ENCODE measurements at places on chromosomes 1 and 21.

DNA sequence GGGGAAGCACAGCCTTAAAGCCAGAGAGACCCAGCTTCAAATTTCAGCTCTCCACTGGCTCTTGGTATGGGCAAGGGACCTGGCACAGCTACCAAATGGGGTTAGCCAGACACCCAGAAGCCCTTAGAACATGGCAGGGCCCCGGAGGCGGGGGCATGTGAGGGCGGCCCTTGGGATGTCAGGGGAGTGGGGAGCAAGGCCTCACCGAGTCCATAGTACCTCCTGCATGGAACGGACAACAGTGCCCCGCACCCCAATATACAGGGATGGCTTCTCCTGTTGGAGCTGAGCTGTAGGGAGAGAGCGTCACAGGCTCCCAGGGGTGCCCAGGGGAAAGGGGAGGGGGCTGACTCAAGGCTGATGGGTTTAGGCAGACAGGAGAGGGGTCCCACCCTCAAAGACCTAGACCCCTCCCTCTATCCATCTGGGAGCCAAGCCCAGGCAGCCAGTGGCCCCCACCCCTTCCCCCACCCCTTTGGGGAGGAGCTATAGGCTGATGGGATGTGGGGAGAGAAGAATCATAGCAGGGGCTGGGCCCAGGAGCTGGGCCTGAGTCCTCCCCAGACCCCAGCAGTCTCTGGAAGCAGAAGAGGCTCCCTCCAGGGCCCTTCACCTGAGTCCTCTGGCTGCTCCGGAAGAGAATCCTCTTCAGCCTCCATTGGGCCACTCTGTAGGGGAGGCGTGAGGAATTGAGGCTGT, 16.5 kb downstream of the SPOCD1 start:
- DNase-seq = peak; percentile 62

GRCh38 chr1:234886081-234886984, 242.3 kb downstream of the TOMM20 start:
- DNase-seq = no peak

DNA sequence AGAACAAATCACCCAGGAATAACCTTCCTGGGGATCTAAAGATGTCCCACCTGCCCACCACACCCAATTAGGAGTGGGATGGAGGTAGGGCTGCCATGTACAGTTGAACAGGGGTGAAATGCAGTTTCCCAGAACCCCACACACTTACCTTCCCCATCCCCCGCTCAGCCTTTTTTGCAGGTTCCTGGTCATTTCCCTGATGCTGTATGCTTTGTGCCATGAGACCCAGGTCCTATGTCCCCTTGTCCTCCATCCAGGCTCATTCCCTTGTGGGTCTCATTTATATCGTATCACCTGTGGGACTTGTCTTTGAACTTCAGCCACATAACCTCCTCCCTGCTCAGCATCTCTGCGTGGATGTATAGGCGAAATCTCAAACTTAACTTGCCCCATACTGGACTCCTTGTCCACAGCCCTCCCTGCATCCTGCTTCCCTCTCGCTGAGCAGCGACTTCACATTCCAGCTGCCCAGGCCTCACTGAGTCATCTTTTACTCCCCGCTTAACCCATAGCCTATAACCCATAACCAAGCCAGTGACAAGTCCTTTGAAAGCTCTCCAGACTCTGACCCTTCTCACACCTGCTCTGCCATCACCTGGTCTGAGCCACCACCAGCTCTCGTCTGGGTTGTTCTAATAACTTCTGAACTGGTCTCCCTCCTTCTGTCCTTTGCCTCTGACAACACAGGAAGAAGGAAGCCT, 4.7 kb downstream of the LDLRAD2 start:
- no peak for DNase-seq

GRCh38 chr1:905071-905749, 18.5 kb upstream of the SAMD11 start:
- DNase-seq = peak; percentile 68

DNA sequence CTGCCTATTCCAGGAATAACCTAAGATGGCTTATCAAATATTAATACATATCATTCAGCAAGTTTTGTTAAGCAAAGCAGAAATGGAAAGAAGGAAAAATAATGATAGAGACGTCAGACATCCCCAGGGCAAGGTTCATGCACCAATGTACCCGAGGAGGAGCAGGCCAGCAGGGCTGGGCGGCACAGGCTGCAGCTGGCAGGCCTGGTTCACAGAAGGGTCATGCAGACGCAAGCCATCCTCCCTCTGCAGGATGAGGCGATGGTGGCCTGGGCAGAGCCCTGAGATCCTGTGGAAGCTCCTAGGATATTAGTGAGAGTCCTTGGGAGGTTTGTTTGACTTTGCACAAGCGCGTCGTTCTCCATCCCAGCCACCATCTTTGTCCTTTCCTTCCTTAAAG, 30.0 kb downstream of the BATF3 start:
- DNase-seq = peak; percentile 59

DNA sequence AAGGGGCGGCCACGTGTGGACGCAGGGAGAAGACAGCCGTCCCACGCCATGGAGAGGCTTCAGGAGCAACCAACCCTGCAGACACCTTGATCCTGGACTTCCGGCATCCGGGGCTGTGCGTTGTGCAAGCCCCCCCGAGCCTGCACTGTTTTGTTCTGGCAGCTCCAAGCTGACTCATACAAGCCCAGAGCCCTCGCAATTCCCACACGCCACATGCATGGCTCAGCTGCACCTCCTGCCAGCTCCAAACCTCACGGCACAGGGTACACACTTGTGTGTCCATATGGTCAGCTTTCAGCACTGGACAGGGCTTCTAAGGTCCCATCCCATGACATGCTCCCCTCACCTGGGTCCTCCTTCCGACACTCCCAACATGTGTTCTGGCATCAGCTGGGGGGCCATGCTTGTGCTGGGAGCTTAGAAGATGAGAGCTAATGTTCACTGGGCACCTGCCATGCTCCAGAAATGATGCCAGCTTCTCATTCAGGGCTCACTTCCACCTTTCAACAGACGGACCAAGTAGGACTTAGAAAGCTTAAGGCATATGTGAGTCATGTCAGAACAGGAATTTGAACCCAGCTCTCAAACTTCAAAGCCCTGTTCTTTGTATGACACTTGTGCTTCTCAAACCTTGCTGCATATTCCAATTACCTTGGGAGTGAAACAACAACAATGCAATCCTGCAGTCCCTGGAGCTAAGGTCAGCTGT, 137.3 kb downstream of the PGBD5 start:
- DNase-seq = no peak

GRCh38 chr1:208167261-208167869, 76.8 kb downstream of the PLXNA2 start:
- no peak for DNase-seq

DNA sequence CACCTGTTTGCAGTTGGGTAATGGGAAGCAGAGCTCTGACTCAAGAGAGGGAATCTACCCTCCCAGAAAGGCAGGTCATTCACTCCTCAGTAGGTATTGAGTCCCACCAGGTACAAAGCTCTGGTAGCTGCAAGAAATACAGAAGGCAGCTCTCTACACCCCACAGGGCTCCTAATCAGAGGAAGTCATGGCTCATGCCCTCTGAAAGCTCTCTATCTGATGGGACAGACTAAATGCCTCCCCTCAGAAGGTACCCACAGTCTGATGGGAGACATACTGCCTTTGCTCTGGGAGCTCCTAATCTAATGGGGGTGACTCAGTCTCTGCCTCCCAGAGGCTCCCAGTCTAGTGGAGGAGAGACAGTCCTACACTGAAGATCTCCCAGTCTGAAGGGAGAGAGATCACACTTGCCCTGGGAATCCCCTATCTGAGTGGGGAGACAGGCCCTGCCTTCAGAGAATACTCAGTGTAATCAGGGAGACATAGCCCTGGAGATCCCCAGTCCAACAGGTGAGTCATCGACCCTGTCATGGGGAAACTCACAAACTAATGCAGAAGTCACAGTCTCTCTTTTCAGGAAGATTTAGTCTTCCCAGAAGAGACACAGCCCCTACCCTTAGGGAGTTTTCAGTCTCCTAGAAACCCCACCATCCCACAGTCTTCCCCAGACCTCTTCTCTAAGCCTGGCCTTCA, 23.7 kb downstream of the CAMK1G start:
- no peak for DNase-seq

DNA sequence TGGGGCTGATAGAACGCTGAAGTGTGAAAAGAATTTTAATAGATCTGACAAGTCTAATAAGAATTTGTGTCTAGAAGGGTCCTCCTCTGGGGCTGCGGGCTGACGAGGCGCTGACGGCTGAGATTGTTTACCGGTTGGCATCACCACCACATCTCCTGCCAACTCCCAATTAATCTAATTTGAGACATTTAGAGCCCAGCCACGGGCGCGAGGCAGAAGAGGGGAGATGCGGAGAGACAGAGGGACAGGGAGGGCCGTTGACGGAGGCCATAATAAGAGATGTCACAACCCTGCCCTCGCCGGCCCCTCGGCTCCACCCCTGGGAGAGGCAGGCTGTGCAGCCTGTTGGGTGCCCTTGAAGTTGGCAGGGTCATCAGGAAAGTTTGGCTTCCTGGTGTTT, 109.3 kb downstream of the PAX7 start:
- no peak for DNase-seq

GRCh38 chr1:83901547-83902155, 97.3 kb downstream of the TTLL7 start:
- no peak for DNase-seq

DNA sequence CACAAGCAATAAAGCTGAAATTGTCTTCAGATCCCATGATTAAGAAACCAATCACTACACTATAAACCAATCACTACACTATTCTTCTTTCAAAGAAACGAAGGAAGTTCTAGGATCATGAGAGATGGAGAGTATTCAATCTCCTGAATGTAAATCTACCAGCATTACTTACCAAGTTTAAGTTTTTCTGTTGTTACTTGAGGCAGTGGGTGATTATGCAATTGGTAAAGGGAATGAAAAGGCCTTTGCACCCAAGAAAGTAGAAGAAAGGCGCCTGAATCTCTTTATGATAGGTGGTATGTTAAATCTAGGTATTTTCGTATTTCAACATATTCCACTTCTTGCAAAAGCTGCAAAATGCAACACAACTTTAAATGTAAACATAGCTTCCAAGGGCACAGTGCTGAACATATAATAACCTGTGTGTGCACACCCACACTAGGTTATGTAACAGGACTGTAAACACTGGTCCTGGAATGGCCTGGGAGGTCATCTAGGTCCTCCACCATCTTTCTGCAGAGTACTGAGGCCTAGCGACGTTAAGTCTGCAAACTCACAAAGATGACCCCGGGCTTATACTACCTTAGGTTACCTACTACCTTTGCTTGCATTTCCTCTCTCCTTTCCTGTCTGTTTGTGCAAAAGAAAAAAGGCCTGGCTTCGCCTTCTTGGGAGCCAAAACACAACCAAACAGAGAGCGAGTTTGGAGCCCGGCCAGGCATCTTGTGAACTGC, 1.1 kb upstream of the UAP1 start:
- no peak for DNase-seq

DNA sequence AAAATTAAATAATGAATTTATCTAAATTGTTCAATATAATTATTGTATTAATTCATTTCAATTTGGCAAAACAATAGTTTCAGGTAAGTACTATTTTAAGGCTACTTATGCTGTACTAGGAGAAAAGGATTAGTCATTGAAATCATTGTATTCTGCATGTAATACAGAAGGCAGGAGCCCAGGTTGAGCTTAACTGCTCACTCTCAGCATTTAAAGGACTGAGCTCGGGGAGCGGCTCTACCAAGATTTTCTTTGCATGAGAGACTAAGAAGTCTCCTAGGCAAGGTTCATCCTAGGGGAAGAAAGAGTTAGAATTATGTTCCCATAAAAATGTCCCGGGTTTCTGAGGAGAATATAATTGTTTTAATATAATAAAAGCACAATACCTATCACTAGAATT, 112.5 kb downstream of the CYYR1 start:
- no peak for DNase-seq

DNA sequence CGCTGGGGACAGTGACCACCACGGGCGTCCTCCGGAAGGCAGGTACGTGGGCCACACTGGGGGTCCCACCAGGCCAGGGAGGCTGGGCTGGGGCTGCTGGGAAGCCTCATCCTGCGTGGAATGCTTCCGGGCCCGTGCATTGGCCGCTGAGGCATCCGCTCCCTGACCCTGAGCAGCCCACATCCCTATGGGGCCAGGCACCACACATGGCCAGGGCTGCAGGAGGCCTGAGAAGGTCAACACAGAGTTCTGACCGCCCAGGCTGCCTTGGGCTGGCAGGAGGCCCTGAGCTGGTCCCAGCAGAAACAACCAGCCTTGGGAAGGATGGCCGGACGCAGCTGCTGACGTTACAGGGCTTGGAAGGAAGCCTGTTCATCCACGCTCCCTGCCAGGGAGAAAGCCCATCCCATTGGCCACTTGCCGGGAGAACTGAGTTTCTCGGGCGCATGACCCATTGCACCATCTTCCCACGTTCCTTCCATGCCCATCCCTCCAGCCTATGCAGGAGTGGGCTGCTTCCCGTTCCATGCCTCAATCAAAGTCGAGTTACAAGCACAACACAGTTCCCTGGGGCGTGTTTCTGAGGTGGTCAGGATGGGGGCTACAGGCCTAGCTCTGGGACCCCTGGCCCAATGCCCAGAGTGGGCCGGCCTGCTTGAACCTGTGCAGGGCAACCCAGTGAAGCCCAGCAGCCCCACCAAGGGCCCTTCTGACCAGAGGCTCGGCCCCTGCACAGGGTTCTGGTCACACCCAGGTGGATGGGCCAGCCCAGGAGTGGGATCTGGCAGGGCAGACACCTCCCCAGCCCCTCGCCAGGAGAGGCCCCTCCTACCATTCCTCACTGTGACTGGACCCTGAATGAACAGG, 31.7 kb downstream of the TRIM11 start:
- peak; percentile 81 for DNase-seq

All from left forelimb (tissue), 1 donor.